ENCODE measurements at places on chromosomes 11 and 22. TPM values are rescaled to one million over a fixed set of nuclear protein-coding genes. Genes with fewer than 3 reads are reported as not detected.

DNA sequence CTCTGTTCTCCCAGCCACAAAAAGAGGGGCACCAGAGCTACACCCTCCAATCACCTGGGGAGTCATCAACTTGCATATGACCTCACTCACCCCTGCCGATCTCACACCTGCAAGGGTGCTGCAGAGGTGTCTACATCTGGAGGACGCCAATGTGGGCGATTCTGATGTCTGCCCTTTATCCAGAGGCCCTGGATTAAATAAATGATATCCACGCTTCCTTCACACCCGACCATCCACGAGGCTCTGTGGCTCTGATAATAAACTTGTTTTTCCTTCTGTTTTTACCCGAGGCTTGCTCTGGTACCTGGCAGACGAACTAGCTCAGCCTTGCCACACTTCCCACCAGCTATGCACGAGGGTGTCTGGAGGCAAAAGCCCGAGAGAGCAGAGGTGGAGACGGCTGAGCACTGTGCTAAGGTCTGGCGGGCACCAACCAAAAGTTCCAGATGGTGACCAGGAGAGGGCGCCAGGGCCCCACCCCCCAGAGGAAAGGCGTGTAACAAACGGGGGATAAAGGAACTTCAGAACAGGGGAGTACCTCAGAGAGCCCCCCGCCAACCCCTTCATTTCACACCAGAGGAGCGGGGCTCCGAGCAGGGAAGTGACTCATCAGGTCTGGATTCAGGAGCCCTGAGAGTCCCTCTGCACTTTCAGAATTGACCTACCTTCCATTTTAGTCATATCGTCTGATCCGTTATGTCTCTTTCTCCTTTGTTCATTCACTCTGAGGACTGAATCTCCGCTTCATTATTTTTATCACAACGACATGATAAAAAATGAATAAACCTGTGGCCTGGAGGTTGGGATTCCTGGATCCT lies 13.5 kb downstream of the SCN3B start:
- H3K36me3 ChIP-seq = no peaks in the 10 kb centered on the region
- no peak overlapping the region for H3K27ac ChIP-seq
- H3K27me3 ChIP-seq = peaks cover 4% of the 10 kb centered on the region
- H3K4me1 ChIP-seq = peaks cover 2% of the 10 kb centered on the region
- peak; percentile 82 for DNase-seq
- no peak overlapping the region for H3K4me3 ChIP-seq

GRCh38 chr22:19853879-19854777 lies 546 bp downstream of the GNB1L start:
- H3K36me3 ChIP-seq = peaks cover 27% of the 10 kb centered on the region
- H3K27me3 ChIP-seq = no peaks in the 10 kb centered on the region
- H3K27ac ChIP-seq = peak overlapping the region; percentile 96
- peak; percentile 80 for DNase-seq
- peaks cover 24% of the 10 kb centered on the region for H3K4me1 ChIP-seq

GRCh38 chr22:20450551-20450906 lies 12.9 kb upstream of the SCARF2 start:
- DNase-seq = no peak
- H3K36me3 ChIP-seq = peaks cover 16% of the 10 kb centered on the region
- H3K27me3 ChIP-seq = no peaks in the 10 kb centered on the region

DNA sequence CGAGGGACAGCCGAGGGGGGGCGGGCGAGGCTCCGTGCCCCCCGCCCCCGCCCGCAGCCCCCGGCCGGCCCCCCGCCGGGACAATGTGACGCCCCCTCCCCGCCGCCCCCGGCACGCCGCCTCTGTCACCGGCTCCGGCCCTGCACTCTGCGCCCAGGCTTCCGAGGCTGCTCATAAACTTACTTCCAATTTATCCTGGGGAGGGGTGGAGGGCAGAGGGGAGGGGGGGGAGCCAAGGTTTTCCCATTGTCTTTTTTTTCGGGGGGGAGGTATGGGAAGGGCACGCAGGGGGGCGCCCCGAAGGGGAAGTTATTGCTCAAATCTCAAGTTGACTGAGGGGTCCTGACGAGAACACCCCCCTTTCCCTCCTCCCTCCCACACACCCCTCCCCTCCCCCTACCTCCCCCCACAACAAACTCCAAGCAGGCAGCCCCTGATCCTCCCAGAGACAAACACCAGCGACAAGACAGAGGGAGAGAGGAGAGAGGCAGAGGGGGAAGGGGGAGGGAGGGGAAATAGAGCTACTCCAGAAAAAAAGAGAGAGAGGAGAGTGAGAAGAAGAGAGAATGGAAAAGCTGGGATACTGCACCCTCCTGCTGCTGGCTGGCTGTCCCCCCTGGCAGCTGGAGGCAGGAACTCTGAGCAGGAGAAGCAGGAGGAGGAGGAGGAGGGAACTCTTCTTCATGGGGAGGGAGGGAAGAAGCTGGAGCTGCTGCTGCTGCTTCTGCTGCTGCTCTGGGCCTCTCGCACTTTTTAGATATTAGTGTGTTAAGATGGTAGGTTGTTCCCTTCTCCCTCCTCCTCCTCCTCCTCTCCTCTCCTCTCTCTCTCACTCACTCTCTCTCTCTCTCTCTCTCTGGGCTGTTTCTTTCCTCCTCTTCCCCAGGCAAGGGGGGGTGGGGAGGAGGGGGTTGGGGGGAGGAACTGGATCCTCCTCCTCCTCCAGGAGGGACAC lies 631 bp downstream of the PHF21A start:
- peak overlapping the region; percentile 94 for H3K4me3 ChIP-seq
- peak overlapping the region; percentile 94 for H3K27ac ChIP-seq
- H3K4me1 ChIP-seq = peaks cover 39% of the 10 kb centered on the region
- no peaks in the 10 kb centered on the region for H3K27me3 ChIP-seq
- peak; percentile 71 for DNase-seq
- H3K36me3 ChIP-seq = peaks cover 4% of the 10 kb centered on the region

- no peaks in the 10 kb centered on the region for H3K36me3 ChIP-seq
- H3K27me3 ChIP-seq = peaks cover 2% of the 10 kb centered on the region
- no peak overlapping the region for H3K4me3 ChIP-seq
- no peaks in the 10 kb centered on the region for H3K4me1 ChIP-seq
- no peak for DNase-seq
Measured at GRCh38 chr11:66902486-66903177, 45.8 kb downstream of the LRFN4 start.

DNA sequence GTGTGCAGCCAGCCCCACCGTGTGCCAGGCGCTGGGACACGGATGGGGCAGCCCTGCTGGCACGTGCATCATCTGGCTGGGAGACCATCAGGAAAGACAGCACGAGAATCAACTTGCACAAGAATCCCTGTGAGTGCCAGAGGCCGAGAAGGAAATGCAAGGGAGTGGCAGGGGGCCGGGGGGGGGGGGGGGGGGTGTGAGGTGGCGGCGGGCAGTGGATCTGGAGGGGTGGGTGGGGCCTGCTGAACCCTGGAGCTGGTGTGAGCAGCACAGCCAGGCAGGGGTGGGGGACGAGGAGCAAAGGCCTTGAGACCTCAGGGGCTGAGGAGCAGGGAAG lies 14.0 kb upstream of the FLRT1 start:
- H3K36me3 ChIP-seq = no peaks in the 10 kb centered on the region
- H3K27me3 ChIP-seq = no peaks in the 10 kb centered on the region
- no peaks in the 10 kb centered on the region for H3K4me1 ChIP-seq
- DNase-seq = no peak

GRCh38 chr22:45503816-45504372 lies 1.2 kb downstream of the FBLN1 start:
- no peak overlapping the region for H3K4me3 ChIP-seq
- H3K27me3 ChIP-seq = peaks cover 35% of the 10 kb centered on the region
- no peak for DNase-seq
- no peak overlapping the region for H3K27ac ChIP-seq

GRCh38 chr11:19116971-19117759 lies at the start of gene ZDHHC13:
Gene ZDHHC13, plus strand, starts transcription at chr11:19117168. Its CDS starts 82 bp downstream, at chr11:19117250.
- peak; percentile 99 for DNase-seq
- peaks cover 43% of the 10 kb centered on the region for H3K4me1 ChIP-seq
- H3K36me3 ChIP-seq = peaks cover 19% of the 10 kb centered on the region
- H3K4me3 ChIP-seq = peak within 1 kb of the TSS; percentile 94

DNA sequence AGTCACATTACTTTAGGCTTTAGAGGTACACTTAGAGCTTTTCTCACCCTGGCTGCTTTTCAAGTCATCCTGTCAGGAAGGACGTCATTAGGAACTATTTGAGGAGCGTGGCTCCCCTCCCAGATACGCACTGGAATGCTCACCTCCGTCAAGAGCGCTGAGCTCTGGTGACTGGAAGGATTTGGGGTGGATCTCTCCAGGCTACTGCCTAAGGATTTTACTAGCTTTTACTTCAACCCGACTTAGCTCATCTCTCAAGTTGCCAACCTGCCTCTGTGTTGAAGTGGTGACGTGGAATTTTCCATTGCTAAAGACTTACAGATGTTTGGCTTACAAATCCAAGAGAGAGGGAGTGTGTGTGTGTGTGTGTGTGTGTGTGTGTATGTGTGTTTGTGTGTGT lies 355.3 kb upstream of the CCDC90B start:
- no peaks in the 10 kb centered on the region for H3K4me1 ChIP-seq
- no peak for DNase-seq
- no peak overlapping the region for H3K27ac ChIP-seq
- H3K27me3 ChIP-seq = peaks cover 2% of the 10 kb centered on the region
- no peaks in the 10 kb centered on the region for H3K36me3 ChIP-seq
- no peak overlapping the region for H3K4me3 ChIP-seq

- peak; percentile 94 for DNase-seq
- peaks cover 61% of the 10 kb centered on the region for H3K4me1 ChIP-seq
- peak within 1 kb of the TSS; percentile 99 for H3K27ac ChIP-seq
- peaks cover 27% of the 10 kb centered on the region for H3K36me3 ChIP-seq
- no peaks in the 10 kb centered on the region for H3K27me3 ChIP-seq
- H3K4me3 ChIP-seq = peak within 1 kb of the TSS; percentile 92
Measured at GRCh38 chr22:37282385-37282677, at the start of gene CYTH4. Gene CYTH4, plus strand, starts transcription at chr22:37282508. Its CDS starts 62 bp downstream, at chr22:37282570.

DNA sequence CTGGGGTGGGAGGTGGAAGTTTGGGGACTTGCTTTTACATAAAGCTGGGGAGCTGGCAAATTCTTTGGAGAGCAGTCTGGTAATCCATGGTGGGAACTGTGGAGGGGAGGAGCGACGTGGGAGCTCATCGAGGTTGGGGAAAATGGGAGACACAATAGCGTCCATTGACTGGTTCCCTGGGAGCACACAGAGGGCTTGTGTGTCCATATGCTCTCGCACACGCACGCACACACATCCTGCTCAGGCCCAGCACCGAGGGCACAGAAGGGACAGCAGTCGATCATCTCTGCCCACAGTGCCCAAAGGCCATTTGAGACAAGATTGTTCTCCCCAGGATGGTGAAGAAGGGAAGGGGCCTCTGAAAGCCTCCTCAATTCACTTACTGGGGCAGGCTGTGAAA lies 53.7 kb downstream of the FBXO7 start:
- H3K27ac ChIP-seq = no peak overlapping the region

DNA sequence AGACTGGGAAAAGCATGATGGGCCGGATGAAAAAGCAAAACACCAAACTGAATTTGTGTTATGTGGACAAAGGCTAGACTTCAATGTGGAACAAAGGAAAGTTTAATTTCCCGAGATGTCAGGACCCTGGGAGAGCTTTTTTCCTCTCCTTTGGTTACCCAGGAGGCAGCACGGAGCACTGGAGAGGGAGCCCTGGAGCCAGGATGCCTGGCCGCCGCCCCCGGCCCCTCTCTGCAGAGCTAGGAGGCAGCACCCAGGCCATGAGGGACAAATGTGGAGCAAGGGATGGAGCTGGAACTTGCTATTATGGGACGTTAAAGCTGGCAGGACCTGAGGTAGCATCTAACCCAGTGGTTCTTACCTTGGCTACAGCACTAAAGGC lies 108.9 kb downstream of the MORC2 start:
- no peak for DNase-seq
- no peaks in the 10 kb centered on the region for H3K36me3 ChIP-seq
- no peak overlapping the region for H3K4me3 ChIP-seq
- H3K27ac ChIP-seq = no peak overlapping the region
- no peaks in the 10 kb centered on the region for H3K4me1 ChIP-seq
- no peaks in the 10 kb centered on the region for H3K27me3 ChIP-seq

- H3K4me3 ChIP-seq = no peak overlapping the region
- H3K36me3 ChIP-seq = no peaks in the 10 kb centered on the region
- H3K27me3 ChIP-seq = no peaks in the 10 kb centered on the region
- no peak overlapping the region for H3K27ac ChIP-seq
Measured at GRCh38 chr11:133570376-133570775, 38.1 kb upstream of the OPCML start.

DNA sequence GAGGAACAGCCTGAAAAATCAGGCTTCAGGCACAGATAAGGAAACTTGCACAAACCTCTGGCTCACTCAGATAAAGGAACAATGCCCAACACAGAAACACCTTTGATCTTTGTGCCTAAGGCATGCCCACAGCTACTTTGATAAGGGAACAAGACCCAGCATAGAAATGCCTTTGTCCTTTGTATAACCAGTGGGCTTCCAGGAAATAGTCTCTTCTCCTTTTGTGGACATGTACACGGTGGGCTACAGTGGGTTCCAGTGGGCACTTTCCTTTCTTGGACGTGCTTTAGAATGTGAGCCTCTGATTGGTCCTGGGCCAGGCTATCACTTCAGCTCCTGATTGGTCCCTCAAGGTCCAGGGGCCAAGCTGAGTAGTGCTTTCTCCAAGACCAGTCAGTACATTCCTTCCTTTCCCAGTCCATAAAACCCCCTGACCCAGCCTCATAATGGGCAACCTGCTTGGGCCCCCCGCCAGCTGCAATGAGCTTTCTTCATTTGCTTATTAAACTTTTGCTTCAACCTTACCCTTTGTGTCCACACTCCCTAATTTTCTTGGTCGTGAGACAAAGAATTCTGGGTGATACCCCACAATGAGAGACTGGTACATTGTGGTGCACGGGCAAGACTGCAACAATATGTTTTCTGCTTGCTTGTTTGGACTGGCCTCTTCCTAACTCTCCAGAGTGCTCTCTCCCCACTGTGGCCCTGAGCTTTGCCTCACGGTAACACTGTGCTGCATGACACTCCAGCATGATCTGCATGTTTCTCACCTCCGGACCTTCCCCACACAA lies 1.7 kb upstream of the CABIN1 start:
- peak; percentile 54 for DNase-seq
- H3K36me3 ChIP-seq = peaks cover 2% of the 10 kb centered on the region
- peak overlapping the region; percentile 57 for H3K27ac ChIP-seq

DNA sequence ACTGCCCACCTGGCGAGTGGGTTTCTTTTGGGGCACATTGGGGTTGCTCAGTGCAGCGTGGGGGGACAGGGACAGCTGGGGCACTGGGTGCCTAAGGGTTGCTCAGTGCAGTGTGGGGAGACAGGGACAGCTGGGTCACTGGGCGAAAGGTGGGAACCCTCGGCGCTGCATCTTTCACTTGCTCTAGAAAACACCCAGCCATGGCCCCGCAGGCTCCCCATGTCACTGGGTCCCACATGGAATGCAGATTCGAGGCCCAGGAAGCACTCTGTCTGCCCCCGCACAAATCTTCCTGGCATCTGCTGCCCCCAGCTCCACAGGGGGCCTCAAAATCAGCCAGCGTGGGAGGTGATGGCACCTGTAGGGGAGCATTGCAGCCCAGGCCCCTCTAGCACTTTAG lies 229.3 kb downstream of the BRD1 start:
- no peak for DNase-seq
- H3K4me3 ChIP-seq = no peak overlapping the region
- no peaks in the 10 kb centered on the region for H3K27me3 ChIP-seq
- H3K4me1 ChIP-seq = peaks cover 2% of the 10 kb centered on the region

GRCh38 chr11:66216911-66217310 lies 51.5 kb upstream of the RAB1B start:
- no peaks in the 10 kb centered on the region for H3K27me3 ChIP-seq
- no peak for DNase-seq
- peaks cover 11% of the 10 kb centered on the region for H3K4me1 ChIP-seq
- no peak overlapping the region for H3K4me3 ChIP-seq

- H3K36me3 ChIP-seq = no peaks in the 10 kb centered on the region
- H3K4me3 ChIP-seq = no peak overlapping the region
- no peaks in the 10 kb centered on the region for H3K4me1 ChIP-seq
- H3K27ac ChIP-seq = no peak overlapping the region
- DNase-seq = no peak
Measured at GRCh38 chr22:49100316-49100715, 727.4 kb downstream of the BRD1 start.

KCNJ5 gene
- total RNA-seq = not detected

RFPL1 gene
- not detected for total RNA-seq

ILK gene
- 89.6 TPM for total RNA-seq
